T-helper 9 cell (primary cell): ENCODE measurements at places on chromosomes 11 and 22.
A peak's percentile ranks its signal among the peaks of the same experiment; 100 is the strongest.

- DNase-seq, result peak; percentile 59
Observed at GRCh38 chr11:62555464-62556107, 9.0 kb upstream of the AHNAK start.

GRCh38 chr11:95950905-95951304 lies 27.0 kb upstream of the MTMR2 start:
- no peak for DNase-seq

- no peak for DNase-seq
Observed at GRCh38 chr11:110147962-110148709, 54.9 kb downstream of the ZC3H12C start.

- no peak for DNase-seq
Observed at GRCh38 chr11:47056261-47056915, 119.8 kb downstream of the CSTPP1 start.

DNA sequence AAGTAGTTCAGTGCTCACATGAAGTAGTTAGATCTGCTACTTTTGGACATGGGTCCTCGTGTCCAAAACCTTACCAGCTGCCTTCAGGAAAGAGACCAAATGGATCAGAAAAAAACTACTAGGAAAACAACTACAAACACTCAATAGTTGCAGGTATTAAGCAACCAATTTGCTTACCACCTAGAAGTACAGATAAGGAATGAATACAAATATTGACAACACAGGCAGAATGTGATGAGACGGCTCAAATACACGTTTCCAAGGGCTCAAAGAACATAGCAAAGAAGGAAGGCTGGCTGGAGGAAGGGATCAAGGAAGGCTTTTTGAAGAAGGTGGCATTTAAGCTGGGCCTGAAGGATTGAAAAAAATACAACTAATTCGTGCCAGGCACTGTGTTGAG lies 41.8 kb downstream of the NRXN2 start:
- DNase-seq, result no peak
